ENCODE measurements at places on chromosomes 7 and 10.

GRCh38 chr10:34994565-34995142 lies 95.5 kb downstream of the CUL2 start:
- no peak for DNase-seq

GRCh38 chr7:42065942-42066341 lies 171.1 kb downstream of the GLI3 start:
- no peak for DNase-seq

GRCh38 chr7:103150192-103150591 lies 1.3 kb upstream of the NAPEPLD start:
- no peak for DNase-seq

- DNase-seq: no peak
Measured at GRCh38 chr7:143322760-143323633, 7.1 kb downstream of the CLCN1 start.

- no peak for DNase-seq
Measured at GRCh38 chr10:6108631-6109443, 20.0 kb downstream of the RBM17 start.

- DNase-seq: no peak
Measured at GRCh38 chr10:23340354-23340753, 4.2 kb downstream of the C10orf67 start.

GRCh38 chr7:69318794-69319193 lies 279.5 kb upstream of the AUTS2 start:
- no peak for DNase-seq
